ENCODE measurements at places on chromosomes 13 and 19.

DNA sequence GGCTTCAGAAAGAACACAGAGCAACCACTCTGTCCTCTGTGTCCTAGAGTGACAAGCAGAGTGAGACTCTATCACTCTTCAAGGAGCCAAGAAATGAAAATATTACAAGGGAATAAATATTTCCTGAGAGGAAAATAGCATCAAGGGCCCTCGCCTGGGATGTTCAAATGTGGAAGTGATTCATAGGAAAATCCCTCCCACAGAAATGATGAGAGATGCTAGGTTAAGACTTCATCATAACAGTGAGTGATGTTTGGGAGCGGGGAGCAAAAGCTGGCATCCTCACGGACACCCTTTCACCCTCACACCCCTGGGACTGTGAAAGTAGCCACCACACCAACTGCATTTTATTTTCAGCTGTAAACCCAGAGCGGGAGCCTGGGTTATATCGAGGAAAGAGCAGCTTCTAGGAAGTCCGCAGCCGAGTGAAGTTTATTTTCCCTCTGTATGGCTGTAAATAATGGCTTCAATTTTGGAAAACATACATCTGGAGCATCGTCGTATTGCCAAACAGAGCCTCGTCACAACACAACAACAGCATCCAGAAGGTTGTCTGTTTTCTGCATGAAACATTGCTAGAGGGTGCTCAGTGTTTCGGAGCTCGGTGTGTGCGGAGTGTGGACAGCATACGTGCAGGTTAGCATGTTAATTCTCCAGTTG is 54.8 kb downstream of the DLEU7 start:
- DNase-seq, result no peak

GRCh38 chr19:2113439-2114211 is 16.9 kb downstream of the IZUMO4 start:
- no peak for DNase-seq

DNA sequence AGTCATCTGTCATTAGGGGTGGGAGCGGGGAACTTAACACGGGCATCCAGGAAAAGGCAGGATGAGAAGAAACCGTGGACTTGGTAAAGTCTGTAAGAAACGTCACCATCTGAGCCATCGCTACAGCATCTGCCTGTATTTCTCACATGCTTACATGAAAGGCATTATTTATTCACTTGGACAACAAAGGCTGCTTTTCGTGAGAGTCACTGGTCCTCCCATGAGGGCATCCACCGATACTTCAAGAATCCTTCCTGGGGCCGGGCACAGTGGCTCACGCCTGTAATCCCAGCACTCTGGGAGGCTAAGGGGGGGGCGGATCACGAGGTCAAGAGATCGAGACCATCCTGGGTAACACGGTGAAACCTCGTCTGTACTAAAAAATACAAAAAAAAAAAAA is 16.1 kb downstream of the ZNF446 start:
- DNase-seq, result no peak

DNA sequence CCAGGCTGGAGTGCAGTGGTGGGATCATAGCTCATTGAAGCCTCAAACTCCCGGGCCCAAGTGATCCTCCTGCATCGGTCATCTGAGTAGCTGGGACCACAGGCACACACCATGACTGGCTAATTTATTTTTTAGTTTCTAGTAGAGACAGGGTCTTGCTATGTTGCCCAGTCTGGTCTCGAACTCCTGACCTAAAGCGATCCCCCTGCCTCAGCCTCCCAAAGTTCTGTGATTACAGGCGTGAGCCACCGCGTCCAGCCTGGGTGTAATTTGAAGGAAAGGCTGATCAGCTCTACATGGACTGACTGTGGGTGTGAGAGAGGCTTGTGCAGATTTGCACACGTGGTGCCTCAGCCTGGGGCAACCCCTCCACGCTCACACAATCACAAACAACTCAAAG is 31.1 kb downstream of the ADGRL1 start:
- no peak for DNase-seq

DNA sequence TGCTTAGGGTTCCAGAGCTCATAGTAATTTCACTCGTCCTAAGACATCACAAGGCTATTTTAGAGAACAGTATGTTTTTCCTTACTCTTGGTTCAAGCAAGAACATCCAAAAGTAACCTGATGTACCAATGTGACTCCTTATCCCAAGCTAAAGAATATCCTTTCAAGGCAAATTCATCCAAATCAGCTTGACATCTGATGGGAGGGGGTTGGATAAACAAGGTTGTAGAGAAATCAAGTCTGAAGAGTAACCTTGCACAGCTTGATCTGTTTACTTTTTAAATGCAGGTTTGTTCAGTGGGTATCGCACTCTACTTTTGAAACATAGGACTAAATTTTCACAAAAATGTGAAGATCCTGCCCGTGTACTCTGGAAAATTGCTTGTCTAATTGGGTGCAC is 201.2 kb downstream of the GGACT start:
- no peak for DNase-seq

DNA sequence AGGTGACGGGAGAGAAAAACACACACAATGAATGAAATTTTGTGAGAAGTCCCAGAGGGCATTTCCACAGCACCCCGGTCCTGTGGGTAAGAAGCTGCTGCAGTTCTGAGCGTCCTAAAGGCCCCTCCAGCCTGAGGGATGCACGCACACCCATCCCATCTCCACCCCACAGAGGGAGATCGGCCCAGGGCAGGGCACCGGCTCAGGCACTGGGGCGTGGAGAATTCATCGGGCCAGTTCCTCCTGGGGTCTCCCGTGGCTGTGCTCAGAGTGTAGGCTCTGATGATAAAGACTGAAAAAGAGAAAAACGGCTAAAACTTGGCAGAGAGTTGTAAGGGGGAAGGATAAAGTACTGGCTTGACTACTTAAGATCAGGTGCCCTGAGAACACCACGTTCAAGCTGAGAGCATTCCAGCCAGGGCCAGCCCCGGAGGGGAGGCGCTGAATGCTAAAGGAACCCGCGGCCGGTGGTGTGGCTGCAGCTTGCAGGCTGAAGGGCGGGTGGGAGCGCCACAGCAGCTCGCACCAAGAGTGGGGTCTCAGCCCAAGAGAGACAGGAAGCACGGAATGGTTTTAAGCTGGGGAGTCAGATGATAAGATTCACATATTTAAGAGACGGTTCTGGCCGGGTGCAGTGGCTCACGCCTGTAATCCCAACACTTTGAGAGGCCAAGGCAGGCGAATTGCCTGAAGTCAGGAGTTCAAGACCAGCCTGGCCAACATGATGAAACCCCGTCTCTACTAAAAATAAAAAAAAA is 121.9 kb upstream of the SPACA7 start:
- DNase-seq, result peak; percentile 2

GRCh38 chr13:52383366-52383765 is 22.6 kb downstream of the THSD1 start:
- no peak for DNase-seq

GRCh38 chr13:34816245-34816884 is 125.7 kb upstream of the NBEA start:
- no peak for DNase-seq

GRCh38 chr13:44575741-44576350 is at the start of gene TSC22D1:
Gene TSC22D1 (minus strand): TSS chr13:44576330. CDS start chr13:44576074, 256 bp downstream.
- peak; percentile 90 for DNase-seq

DNA sequence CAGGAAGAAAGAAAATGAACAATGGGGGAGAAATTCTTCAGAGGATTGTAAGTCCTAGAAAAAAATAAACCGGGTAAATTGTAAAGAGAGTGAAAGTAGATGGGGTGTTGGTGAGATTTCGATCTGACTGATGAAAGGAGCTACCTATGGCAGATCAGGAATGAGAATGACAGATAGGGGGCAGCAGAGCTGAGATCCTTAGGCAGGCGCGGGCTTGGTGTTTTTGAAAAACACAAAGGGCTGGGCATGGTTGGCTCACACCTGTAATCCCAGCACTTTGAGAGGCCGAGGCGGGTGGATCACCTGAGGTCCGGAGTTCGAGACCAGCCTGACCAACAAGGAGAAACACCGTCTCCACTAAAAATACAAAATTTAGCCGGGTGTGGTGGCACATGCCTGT is 1468.6 kb upstream of the SLC10A2 start:
- DNase-seq, result no peak

GRCh38 chr19:35085947-35086346 is 29.7 kb upstream of the FXYD3 start:
- no peak for DNase-seq

- no peak for DNase-seq
Observed at GRCh38 chr19:5826531-5827341, 12.8 kb downstream of the FUT6 start.

- DNase-seq, result no peak
Observed at GRCh38 chr13:63288576-63288975, 1872.9 kb upstream of the PCDH20 start.

DNA sequence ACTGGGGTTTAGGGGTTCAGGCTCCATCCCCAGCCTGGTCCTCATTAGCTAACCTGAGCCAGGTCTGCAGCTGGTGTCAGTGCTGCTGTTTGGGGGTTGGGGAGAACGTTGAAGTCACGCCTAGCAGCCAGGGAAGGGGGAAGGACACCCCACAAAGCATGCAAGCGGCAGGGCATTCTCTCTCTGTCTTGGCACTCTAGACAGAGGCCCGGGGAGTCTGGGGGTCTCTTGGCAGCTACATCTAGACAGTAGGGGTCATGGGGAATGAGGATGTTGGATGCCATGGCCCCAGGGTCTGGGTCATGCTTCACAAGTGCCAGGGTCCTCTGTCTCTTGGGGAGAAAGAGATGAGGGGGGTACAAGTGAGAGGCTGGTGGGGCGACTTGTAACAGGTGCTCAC is 2.6 kb downstream of the ERICH4 start:
- no peak for DNase-seq

GRCh38 chr19:6068711-6069110 is 41.6 kb downstream of the RFX2 start:
- peak; percentile 71 for DNase-seq

DNA sequence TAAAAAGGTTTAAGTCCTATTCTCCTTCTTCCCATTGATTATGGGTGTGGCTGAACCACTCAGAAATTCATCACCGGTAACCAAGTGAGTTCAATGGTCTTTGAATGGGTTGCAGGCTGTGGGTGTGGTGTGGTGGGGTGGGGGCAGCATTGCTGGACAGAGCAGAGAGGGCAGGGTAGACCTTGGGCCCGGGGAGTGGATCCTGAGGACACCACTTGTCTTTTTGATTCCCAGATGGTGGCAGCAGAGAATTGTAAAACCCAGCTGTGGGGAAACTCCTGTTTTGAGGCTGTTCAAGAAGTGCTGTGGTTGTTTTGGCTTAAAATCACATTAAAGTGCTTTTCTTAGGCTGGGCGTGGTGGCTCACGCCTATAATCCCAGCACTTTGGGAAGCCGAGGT is 45.8 kb upstream of the RGCC start:
- DNase-seq, result no peak
